ENCODE measurements at places on chromosomes 12 and 14.

DNA sequence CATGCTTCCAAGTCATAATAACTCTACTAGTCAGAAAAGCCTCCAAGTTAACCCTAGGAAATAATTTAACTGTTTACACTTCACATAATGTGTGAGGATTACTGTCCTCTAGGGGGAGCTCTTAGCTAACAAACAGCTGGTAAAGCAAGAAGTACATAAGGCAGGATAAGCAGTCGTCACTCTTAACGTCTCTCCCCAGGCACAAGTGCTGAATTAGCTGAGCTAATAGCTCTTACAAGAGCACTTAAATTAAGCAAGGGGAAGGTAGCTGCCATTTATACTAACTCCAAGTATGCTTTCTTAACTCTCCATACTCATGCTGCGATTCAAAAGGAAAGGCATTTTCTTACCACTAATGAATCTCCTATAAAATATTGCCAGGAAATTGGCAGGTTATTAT, 79.3 kb upstream of the TSPAN11 start:
- DNase-seq: no peak

DNA sequence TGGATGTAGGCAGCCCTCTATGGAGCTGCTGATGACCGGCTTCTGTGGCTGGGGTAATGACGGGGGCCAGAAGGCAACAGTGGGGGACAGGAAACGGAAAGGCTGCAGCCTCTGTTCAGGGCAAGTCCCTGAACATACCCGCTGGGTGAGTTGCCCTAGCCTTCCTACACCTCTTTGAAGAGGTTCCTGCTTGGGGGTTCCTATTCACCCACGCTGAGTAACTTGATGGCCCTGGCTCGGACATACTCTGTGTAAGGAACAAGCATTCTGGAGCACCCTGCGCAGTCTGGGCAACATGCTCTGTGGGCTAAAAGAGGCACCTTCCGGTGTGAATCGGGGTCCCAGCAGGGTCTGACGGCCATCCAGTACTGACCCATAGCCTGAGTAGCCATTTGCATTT, 17.7 kb upstream of the GSC start:
- no peak for DNase-seq

GRCh38 chr14:91830777-91831176, 36.6 kb downstream of the TC2N start:
- DNase-seq: no peak

GRCh38 chr14:99192028-99192621, 79.9 kb downstream of the BCL11B start:
- DNase-seq: no peak

GRCh38 chr12:98399532-98399931, 115.9 kb upstream of the TMPO start:
- no peak for DNase-seq

DNA sequence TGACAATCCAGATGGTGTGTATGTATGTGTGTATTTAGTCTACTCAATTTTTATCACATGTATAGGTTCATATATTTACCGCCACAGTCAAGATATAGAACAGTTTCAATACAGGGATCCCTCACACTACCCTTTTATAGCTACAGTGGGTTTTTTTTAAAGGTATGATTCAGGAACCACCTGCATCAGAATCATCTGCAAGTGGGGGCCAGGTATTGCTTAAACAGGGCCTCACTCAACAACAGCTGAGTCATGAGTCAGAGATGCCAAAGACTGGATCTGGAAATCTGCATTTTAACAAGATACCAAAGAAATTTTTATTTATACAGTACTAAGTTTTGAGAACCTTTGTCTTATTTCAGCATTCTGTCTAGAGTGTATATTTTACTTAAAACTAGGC, 117.6 kb downstream of the SLC35F4 start:
- DNase-seq: no peak

DNA sequence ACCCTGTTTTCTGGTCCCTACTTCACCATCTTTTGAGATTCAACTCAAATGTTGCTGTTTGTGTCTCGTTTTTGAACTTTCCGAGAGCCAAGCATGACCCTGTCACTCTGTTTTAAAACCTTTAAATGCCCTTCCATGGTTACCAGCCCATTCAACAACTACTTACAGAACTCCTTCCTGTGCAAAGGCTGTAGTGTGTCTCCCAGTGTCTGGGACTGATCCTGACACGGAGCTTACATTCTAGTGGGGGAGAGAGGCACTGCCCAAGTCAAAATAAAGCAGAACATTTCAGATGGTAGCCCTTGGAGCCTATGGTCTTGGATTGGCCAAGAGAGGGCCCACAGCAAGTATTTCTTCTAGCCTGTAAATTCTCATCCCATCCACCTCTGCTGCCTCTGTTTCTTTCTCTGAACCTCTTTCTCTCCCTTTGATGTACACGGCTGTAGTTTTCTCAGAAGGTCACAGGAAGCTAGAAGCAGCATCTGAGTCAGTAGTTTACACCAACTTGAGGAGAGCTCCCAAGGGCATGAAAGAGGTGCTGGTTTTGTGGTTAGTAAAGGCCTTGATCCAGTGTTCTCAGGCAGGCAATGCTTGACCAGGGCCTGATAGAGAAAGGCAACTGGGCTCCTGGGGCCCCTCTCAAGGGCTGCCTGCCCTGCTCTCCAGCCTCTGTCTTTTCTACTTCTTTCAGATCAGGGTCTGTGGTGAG, 42.3 kb upstream of the SLC24A4 start:
- no peak for DNase-seq

GRCh38 chr14:26905229-26905628, 307.4 kb upstream of the NOVA1 start:
- DNase-seq: no peak

- DNase-seq: no peak
Observed at GRCh38 chr14:61025251-61026223, 44.5 kb downstream of the SLC38A6 start.

DNA sequence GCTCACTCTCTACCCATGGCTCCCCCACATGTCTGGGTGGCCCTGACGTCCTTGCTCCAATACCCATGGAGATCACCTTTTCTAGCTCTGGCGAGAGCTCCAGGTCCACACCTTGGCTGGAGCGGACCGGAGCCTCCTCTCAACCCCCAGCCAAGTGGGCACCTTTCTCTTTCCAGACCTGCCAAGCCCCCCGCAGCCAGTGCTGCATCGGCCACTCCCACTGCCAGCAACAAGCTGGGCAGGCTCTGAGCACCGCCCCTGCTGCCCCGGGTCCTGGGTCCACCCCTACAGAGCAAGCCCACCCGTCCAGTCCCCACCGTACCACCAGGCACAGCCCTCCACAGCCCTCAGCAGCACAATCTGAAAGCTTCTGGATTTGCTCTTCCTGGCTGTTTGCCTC, 98.2 kb upstream of the C14orf180 start:
- DNase-seq: no peak
